ENCODE measurements at places on chromosomes 6 and 20.

GRCh38 chr6:82534876-82535275 lies 171.3 kb downstream of the TPBG start:
- H3K4me1 ChIP-seq, result no peaks in the 10 kb centered on the region
- H3K4me3 ChIP-seq, result no peak overlapping the region
- H3K36me3 ChIP-seq, result no peaks in the 10 kb centered on the region
- DNase-seq, result no peak
- H3K27me3 ChIP-seq, result no peaks in the 10 kb centered on the region

DNA sequence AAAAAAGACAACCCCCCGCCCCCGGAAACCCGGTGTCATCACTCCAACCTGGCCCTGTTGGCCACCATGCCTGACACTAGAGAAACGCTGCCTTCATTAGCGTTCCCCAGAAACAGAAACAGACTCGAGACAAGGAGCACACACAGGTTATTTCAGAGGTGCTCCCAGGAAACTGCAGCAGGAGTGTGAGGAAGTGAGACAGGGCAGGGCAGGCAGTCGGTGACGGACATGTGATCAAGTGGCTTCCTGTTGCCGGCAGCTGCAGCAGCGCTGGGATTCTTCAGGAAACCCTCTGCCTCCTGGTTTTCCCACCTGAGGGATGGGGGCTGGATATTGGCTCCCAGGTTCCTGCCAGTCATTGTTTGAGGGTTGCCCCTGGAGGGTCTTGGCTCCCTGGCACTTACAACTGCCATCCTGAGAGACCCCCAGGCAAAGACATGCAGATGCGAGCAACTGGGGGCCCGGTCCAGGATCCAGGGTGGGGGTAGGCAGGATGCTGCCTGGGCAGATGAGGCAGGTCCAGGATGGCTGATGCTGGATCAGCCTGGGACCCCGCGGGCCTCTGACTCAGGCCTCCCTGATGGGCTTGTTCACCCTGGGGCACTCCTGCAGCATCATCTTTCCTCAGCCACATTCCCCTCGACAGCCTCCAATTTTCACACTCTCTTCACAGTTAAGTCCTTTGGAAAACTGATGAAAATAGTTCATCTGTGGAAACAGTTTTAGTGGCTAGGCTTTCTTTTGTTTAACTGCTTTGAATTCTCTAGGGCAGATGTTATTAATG lies 150.7 kb upstream of the SYNDIG1 start:
- H3K4me3 ChIP-seq, result no peak overlapping the region
- no peaks in the 10 kb centered on the region for H3K27me3 ChIP-seq
- no peak overlapping the region for H3K27ac ChIP-seq
- DNase-seq, result no peak

DNA sequence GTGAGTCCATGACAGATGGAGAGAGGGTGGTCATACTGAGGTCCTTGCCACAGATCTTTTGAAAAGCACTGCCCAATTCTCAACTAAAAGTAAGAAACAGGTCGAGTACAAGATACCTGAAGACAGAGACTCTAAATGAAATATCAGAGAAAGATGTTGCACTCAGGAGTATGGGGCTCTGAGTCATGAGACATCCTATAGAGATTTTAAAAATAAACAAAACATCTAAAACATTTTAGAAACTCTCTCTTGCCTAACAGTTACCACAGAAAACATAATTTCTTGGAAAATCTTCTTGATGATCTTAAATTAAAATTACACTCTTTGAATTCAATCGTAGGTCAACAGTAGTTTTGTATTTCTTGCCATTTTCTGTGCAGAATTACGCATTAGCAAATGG lies 348.9 kb upstream of the MARCKS start:
- H3K36me3 ChIP-seq, result no peaks in the 10 kb centered on the region
- H3K27ac ChIP-seq, result no peak overlapping the region
- H3K4me3 ChIP-seq, result no peak overlapping the region
- no peaks in the 10 kb centered on the region for H3K4me1 ChIP-seq

- no peak overlapping the region for H3K4me3 ChIP-seq
- peaks cover 5% of the 10 kb centered on the region for H3K36me3 ChIP-seq
- H3K27ac ChIP-seq, result no peak overlapping the region
- DNase-seq, result no peak
Measured at GRCh38 chr20:48733296-48733790, 94.5 kb downstream of the PREX1 start.

DNA sequence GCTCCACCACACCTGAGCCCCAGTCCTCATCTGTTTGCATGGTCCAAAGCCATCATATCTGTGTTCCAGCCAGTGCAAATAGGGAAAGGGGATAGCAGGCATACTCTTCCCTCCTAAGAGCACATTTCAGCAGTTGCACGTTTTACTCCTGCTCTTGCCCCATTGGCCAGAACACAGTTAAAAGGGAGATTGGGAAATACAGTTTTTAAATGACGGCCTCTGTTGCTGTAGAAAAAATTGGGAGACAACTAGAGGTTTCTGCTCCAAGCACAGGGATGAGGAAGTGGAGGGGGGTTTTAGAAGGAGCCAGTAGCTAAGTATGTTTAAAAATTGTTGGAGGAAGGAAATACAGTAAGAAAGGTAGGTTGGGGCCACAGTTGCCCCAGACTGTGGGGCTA lies 14.6 kb upstream of the STK35 start:
- no peak for DNase-seq
- no peak overlapping the region for H3K4me3 ChIP-seq
- H3K27me3 ChIP-seq, result no peaks in the 10 kb centered on the region
- no peaks in the 10 kb centered on the region for H3K4me1 ChIP-seq

- H3K4me3 ChIP-seq, result no peak overlapping the region
- DNase-seq, result no peak
- no peaks in the 10 kb centered on the region for H3K4me1 ChIP-seq
- no peak overlapping the region for H3K27ac ChIP-seq
- no peaks in the 10 kb centered on the region for H3K36me3 ChIP-seq
Measured at GRCh38 chr6:91523511-91523910, 936.6 kb upstream of the MAP3K7 start.

- H3K27ac ChIP-seq, result no peak overlapping the region
- no peaks in the 10 kb centered on the region for H3K4me1 ChIP-seq
- no peaks in the 10 kb centered on the region for H3K27me3 ChIP-seq
- H3K4me3 ChIP-seq, result no peak overlapping the region
- no peaks in the 10 kb centered on the region for H3K36me3 ChIP-seq
Measured at GRCh38 chr20:44370639-44371218, 15.2 kb downstream of the HNF4A start.

GRCh38 chr20:17572034-17572638 lies 2.3 kb downstream of the DSTN start:
- no peaks in the 10 kb centered on the region for H3K36me3 ChIP-seq
- peak overlapping the region; percentile 75 for H3K4me3 ChIP-seq
- DNase-seq, result no peak
- peak overlapping the region; percentile 96 for H3K27ac ChIP-seq
- no peaks in the 10 kb centered on the region for H3K27me3 ChIP-seq

DNA sequence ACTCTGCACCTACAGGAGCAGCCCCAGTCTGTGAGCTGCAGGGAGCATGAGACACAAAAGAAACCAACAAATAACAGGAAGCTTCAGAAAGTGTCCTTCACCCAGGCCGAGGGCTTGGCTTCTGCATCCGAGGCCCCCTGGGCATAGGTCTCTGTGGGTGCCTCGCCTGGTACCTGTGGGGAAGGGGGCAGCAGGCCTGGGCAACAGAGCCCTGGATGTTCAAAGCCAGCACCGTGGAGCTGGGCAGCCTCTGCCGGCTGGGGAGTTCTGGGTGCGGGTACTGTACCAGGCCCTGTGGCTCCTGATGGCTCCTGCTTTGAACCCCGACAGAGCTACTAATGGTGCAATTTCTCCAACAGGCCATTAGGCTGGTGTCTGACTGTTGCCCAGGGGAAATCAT lies 55.7 kb downstream of the TMEM242 start:
- no peaks in the 10 kb centered on the region for H3K36me3 ChIP-seq
- H3K27me3 ChIP-seq, result no peaks in the 10 kb centered on the region
- H3K27ac ChIP-seq, result peak overlapping the region; percentile 84
- no peak overlapping the region for H3K4me3 ChIP-seq

DNA sequence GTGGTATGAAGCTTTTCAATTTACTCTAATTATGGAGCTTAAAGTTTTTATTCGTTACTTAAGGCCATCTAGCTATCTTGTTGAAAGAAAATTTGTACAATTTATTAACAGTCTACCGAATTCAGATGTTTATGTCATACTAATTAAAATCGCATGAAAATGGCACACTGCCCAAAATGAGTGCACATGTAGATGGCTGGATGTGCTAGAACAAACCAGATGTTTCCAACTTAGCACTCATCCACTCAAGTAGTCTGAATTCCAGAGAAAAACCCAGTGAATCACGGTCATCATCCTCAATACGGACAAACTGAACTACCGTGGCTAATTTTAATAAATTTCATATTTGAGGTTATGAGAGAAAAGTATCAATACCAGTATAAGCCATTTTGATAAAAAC lies 70.4 kb downstream of the COL12A1 start:
- no peaks in the 10 kb centered on the region for H3K36me3 ChIP-seq
- DNase-seq, result no peak
- no peaks in the 10 kb centered on the region for H3K27me3 ChIP-seq
- H3K4me3 ChIP-seq, result no peak overlapping the region
- no peak overlapping the region for H3K27ac ChIP-seq

DNA sequence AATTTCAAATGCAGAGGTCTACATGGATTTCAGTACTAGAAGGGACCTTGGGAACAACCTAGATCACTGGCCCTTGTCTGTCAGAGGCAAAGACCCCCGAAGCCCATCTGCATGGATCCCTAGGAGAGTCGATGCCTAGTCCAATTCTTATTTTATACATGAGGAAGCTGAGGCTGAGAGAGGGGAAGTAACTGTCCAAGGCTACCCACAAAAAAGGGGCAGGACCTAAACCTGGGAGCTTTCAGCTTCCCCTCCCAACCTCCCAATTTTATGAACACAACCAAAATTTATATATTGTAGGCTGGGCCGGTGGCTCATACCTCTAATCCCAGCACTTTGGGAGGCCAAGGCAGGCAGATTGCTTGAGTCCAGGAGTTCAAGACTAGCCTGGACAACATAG lies 73.2 kb downstream of the TRERF1 start:
- H3K27me3 ChIP-seq, result no peaks in the 10 kb centered on the region
- DNase-seq, result no peak
- H3K4me3 ChIP-seq, result no peak overlapping the region
- no peak overlapping the region for H3K27ac ChIP-seq
- H3K4me1 ChIP-seq, result no peaks in the 10 kb centered on the region

- no peak overlapping the region for H3K27ac ChIP-seq
- H3K4me1 ChIP-seq, result no peaks in the 10 kb centered on the region
- no peaks in the 10 kb centered on the region for H3K36me3 ChIP-seq
- no peaks in the 10 kb centered on the region for H3K27me3 ChIP-seq
- DNase-seq, result no peak
- H3K4me3 ChIP-seq, result no peak overlapping the region
Measured at GRCh38 chr6:154138793-154139192, 99.8 kb downstream of the OPRM1 start.

GRCh38 chr6:110036408-110037302 lies 58.5 kb downstream of the GPR6 start:
- H3K4me1 ChIP-seq, result peaks cover 4% of the 10 kb centered on the region
- no peaks in the 10 kb centered on the region for H3K27me3 ChIP-seq
- no peak overlapping the region for H3K4me3 ChIP-seq
- H3K27ac ChIP-seq, result no peak overlapping the region
- H3K36me3 ChIP-seq, result no peaks in the 10 kb centered on the region

GRCh38 chr6:92962846-92963245 lies 456.5 kb downstream of the EPHA7 start:
- no peak for DNase-seq
- no peaks in the 10 kb centered on the region for H3K4me1 ChIP-seq
- H3K27me3 ChIP-seq, result no peaks in the 10 kb centered on the region
- H3K4me3 ChIP-seq, result no peak overlapping the region

GRCh38 chr6:11393713-11394627 lies 143.6 kb upstream of the TMEM170B start:
- H3K4me1 ChIP-seq, result peaks cover 26% of the 10 kb centered on the region
- no peaks in the 10 kb centered on the region for H3K27me3 ChIP-seq
- no peak overlapping the region for H3K27ac ChIP-seq
- no peaks in the 10 kb centered on the region for H3K36me3 ChIP-seq
- DNase-seq, result no peak

DNA sequence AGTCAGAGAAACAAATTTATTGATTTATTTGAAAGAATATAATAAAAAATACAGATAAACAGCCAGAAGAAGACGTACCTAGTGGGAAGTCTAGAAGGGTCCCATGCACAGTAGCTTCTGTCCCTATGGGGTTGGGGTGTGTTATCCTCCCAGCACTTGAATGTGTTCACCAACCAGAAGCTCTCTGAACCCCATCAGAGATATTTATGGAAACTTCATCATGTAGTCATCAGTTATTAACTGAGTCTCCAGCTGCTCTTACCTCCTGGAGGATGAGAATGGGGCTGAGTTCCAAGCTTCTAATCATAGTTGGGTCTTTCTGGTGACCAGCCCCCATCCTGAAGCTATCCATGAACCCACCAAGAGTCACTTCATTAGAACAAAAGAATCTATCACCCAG lies 15.4 kb upstream of the USP45 start:
- no peak overlapping the region for H3K27ac ChIP-seq
- no peaks in the 10 kb centered on the region for H3K27me3 ChIP-seq
- H3K36me3 ChIP-seq, result peaks cover 15% of the 10 kb centered on the region
- DNase-seq, result no peak
- H3K4me3 ChIP-seq, result no peak overlapping the region

- H3K36me3 ChIP-seq, result no peaks in the 10 kb centered on the region
- no peak for DNase-seq
- H3K27ac ChIP-seq, result no peak overlapping the region
- H3K4me3 ChIP-seq, result no peak overlapping the region
Measured at GRCh38 chr6:77264970-77265369, 198.3 kb downstream of the HTR1B start.

- H3K36me3 ChIP-seq, result peaks cover 11% of the 10 kb centered on the region
- no peak for DNase-seq
- no peaks in the 10 kb centered on the region for H3K27me3 ChIP-seq
Measured at GRCh38 chr6:25511376-25511775, 140.6 kb upstream of the SCGN start.

DNA sequence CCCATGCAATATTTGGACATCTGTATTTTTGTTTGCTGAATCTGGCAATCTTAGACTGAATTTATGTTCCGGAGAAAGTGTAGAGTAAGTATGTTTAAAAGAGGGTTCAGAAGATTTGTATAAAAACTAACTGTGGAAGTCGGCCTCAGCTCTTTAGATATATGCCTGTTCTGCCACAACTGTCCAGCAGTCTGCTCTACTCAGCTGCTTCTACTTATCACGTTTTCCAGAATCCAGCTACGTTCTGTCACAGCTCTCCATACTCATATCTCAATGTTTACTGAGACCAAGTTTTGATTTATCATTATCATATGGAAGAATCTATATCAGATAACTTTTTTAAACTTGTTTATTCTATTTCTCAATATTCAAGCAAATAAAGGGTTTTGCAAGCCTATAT lies 721.3 kb downstream of the EYS start:
- H3K27ac ChIP-seq, result no peak overlapping the region
- DNase-seq, result no peak
- no peaks in the 10 kb centered on the region for H3K4me1 ChIP-seq
- H3K4me3 ChIP-seq, result no peak overlapping the region
- H3K27me3 ChIP-seq, result no peaks in the 10 kb centered on the region

GRCh38 chr20:47027042-47027441 lies 132.4 kb downstream of the EYA2 start:
- H3K27me3 ChIP-seq, result no peaks in the 10 kb centered on the region
- H3K36me3 ChIP-seq, result no peaks in the 10 kb centered on the region
- no peak overlapping the region for H3K27ac ChIP-seq
- no peak overlapping the region for H3K4me3 ChIP-seq
- H3K4me1 ChIP-seq, result peaks cover 8% of the 10 kb centered on the region

- no peak overlapping the region for H3K27ac ChIP-seq
- H3K4me3 ChIP-seq, result no peak overlapping the region
- no peaks in the 10 kb centered on the region for H3K36me3 ChIP-seq
Measured at GRCh38 chr6:77548190-77548589, 84.9 kb upstream of the HTR1B start.

All from thoracic aorta (tissue), 2 donors.